A549 treated with Mapracorat at 1 μM for 4 hours (cell line): ENCODE measurements at places on chromosomes 4 and X. TPM values are rescaled to one million over a fixed set of nuclear protein-coding genes. Genes with fewer than 3 reads are reported as not detected.

The TBC1D8B gene
- total RNA-seq, result 0.81 to 1.3 TPM (median 0.95 TPM) in 5 replicates

The XG gene
- not detected in 5 replicates for total RNA-seq

The GAGE12J gene
- not detected in 5 replicates for total RNA-seq

The WDR17 gene
- total RNA-seq, result 1.3 to 3.3 TPM (median 1.9 TPM) in 5 replicates

The NEUROG2 gene
- not detected in 5 replicates for total RNA-seq

The HTN3 gene
- not detected in 5 replicates for total RNA-seq

The BEX1 gene
- not detected in 5 replicates for total RNA-seq

The RAB33A gene
- total RNA-seq, result 0.13 to 0.32 TPM (median 0.27 TPM) in 5 replicates

The VCX2 gene
- total RNA-seq, result not detected in 5 replicates

The SLC25A5 gene
- 722 to 776 TPM (median 767 TPM) in 5 replicates for total RNA-seq

The PDGFRA gene
- total RNA-seq, result 0.33 to 0.79 TPM (median 0.47 TPM) in 5 replicates

The TLR6 gene
- 2.3 to 3.0 TPM (median 2.3 TPM) in 5 replicates for total RNA-seq

The CLNK gene
- total RNA-seq, result not detected in 5 replicates

The GIMD1 gene
- not detected in 5 replicates for total RNA-seq
